SHP77 treated with DMSO at 0.1 percent for 48 hours (cell line): ENCODE measurements at places on chromosomes 6 and 20.

DNA sequence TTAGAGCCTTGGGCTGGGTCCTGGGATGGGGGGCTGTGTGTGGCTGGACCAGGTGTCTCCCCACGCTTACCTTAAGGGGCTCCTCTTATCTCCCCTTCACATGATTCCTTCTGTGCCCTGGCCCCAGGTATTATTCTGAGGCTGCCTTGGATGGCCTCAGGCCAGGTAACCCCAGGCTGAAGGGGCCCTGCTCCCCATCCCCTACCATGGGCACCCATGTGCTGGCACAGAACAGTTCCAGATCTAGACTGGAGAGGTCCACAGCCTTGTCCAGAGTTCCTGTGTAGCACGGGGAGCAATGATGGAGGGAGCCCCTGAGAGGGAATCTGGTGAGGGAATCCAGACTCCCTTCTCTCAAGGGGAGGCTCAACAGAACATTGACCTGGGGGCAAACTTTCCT, 32.1 kb downstream of the MOCS1 start:
- DNase-seq: no peak

- no peak for DNase-seq
Observed at GRCh38 chr20:23260181-23260840, 90.3 kb upstream of the NXT1 start.

DNA sequence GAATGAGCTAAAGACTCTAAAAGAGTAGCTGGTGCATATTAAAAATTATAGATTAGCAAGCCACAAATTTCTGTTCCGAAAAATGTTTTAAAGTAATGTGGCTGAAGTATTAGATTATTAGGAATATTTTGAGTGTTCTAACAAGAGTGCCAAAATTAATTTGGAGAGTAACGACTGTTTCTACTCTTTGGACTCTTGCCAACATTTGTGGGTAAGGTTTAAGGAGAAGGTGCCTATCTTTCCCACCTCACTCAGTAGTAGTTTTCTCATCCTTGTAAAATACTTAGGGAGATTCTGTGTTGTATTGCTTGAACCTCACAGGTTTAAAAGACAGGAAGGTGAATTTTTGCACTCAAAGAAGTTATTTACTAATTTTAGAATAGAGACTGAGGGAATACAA, 5.0 kb downstream of the HSF2 start:
- no peak for DNase-seq

DNA sequence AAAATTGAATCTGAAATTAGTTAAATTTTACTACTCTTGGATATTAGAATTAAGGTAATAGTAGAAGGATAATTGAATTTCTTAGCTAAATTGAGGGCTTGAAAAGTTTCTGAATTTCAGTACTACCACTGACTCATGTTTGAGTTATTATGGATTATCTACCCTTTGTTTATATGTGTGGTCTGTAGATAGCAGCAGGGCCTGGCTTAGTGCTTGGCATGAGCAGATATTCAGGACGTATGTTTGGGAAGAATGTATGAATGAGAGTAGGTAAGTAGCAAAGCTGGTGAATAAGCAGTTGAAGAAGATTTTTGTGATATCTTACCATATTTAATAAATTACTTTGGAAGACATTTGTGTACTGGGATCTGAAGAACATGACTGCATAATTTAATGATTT, 152.7 kb downstream of the MACROD2 start:
- DNase-seq: no peak

GRCh38 chr6:7939864-7940228, 29.3 kb upstream of the TXNDC5 start:
- no peak for DNase-seq

DNA sequence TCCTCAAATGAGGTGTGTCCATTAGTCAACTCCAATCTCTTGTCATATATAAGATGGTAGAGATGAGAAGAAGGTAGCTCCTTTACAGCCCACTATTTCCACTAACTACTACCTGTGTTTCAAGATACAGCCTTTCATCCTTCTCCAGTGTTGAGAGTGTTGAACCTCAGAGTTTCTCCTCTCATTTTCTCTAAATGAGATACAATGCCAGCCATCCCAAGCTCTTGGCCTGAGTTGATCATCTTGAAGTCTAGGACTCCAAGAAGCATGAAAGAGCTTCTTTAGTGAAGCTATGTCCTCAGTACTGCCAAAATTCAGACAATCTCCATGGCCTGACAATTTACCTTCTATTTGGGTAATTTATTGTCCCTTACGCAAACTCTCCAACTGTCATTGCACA, 548 bp upstream of the HLA-DRA start:
- DNase-seq: no peak

DNA sequence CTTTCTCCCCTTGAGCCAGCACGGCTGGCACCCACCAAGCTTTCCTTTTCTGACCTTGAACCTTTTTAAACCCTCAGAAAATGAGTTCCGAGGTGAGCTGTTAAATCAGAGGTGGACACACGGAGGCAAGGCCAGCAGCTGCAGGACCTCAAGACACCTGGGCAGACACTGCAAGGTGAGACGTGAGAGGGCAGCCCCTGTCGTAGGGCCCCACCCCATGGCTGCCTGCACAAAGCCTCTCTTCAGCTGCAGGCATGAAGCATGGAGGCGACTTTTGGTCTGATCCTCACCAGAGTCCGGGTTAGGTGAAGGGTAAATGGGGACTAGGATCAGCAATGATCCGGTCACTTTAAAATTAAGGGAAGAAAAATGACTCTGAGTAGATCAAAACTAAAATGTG, 25.7 kb downstream of the MYT1 start:
- no peak for DNase-seq

- DNase-seq: no peak
Observed at GRCh38 chr20:32251470-32251869, 26.0 kb upstream of the KIF3B start.

DNA sequence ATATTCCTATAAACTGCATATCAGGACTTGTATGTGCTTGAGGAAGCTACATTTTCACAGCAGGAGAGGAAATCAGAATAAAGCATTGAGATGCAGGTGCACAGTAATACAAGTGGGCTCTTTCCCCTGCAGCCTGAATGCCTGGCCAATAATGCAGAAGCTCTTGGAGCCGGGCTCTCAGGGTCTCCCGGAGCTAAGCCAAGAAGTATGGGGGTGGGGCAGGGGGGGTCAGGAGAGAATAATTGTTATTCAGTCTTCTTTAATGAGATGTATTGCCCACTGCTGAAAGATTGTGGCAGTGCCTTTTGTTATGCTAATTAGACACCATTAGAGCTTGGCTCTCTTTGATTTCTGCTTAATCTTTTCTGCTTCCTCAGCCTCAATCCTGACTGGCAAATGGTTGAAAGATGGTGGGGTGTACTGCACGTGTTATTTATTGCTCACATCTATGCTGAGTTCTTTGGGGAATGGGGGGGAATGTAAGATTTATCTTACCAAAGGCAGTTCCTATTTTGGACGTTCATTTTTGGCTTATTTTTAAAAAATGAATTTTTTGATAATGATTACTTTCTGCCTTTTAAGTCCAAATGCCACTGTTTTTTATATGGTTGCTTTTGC, 407.6 kb upstream of the SOX4 start:
- no peak for DNase-seq

- peak; percentile 54 for DNase-seq
Observed at GRCh38 chr6:134029495-134030455, 22.6 kb downstream of the SLC2A12 start.

DNA sequence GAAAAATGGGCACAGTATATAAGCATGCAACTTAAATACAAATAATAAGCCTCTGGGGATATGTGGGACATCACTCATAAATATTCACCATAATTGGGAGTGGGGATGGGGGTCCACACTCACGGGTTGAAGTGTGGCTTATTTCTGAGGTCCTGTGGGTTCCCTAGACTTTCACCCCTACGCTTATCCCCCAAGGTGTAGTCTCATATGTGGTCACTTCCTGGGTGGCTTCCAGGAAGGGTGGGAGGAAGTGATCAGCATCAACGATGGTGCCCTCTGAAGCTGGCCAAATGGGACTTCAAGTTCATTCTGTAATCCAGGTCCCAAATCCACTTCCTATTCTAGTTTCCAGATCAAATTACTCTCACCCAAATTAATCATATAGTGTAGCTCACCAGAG, 59.5 kb downstream of the GNAS start:
- DNase-seq: no peak

DNA sequence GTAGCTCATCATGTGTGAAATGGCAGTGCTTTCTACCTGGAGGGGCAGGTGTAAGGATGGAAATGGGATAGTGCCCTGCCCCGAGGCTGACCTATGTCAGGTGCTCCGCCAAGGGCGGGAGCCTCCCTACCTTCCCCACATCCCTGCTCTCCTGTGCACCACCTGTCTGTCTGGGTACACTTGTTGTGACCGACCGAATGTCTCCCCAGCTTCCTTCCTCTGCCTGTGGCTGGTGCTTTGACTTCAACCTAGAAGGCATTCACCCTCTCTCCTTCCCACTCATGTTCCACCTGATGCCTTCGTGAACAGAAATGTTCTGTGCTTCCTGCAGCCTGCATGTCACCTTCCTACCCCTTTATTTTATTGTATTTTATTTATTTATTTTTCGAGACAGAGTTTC, 114.8 kb downstream of the SCML4 start:
- DNase-seq: no peak

DNA sequence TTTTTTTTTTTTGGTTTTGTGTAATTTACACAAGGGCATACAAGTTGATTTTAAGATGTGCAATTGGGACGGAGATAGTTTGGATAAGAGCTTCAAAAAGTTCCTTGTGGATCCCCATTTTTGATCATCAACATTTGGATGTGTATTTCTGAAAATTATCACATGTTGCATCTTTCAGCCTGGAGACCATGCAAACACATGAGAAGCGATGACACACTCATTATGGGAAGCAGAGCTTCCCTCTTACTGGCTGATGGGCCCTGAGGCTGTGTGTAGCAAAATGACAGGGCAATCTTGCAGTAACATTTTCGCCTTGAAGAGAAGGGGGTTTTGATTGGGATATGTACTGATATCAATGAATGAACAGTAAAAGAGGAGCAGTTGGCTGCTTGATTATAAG, 22.0 kb upstream of the RIPK1 start:
- no peak for DNase-seq

GRCh38 chr20:4666001-4666479, 55.7 kb upstream of the PRND start:
- DNase-seq: no peak

- no peak for DNase-seq
Observed at GRCh38 chr6:112149719-112150263, 62.4 kb downstream of the FAM229B start.

DNA sequence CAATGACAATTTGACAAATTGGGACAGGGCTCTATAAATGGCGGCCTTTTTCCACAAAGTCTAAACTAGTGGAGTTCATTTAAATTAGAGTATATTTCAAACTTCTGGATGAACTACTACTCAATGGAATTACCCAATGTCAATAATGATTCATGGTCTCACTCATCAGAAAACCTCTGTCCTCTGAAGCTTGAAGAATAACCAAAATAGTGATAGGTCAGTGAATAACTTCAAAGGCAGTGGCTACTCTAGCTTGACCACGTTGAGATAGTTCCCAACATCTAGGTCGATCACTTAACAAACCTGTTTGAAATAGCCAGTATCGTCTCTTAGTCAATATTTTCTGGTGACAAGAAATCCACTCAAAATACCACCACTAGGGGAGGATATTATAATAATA, 197.6 kb downstream of the HDGFL1 start:
- DNase-seq: no peak

- DNase-seq: no peak
Observed at GRCh38 chr6:43428112-43428570, 800 bp downstream of the ABCC10 start.

DNA sequence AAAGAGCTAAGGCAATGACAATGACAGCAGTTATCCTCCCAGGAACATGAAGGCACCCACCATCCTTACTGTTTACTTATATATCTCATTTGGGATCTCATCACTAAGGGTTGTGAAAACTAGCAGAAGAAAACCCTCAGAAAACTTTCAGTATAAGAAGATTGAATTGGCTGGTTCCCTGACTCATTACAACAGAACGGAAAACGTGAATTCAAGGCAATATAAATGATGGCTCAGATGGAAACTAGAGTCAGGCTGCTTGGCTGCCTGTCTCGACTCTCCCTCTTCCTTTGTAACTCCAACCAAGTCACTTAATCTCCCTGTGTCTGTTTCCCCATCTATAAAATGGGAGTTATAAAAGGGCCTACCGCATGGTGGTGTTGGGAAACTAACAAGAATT, 387.1 kb upstream of the JARID2 start:
- no peak for DNase-seq

DNA sequence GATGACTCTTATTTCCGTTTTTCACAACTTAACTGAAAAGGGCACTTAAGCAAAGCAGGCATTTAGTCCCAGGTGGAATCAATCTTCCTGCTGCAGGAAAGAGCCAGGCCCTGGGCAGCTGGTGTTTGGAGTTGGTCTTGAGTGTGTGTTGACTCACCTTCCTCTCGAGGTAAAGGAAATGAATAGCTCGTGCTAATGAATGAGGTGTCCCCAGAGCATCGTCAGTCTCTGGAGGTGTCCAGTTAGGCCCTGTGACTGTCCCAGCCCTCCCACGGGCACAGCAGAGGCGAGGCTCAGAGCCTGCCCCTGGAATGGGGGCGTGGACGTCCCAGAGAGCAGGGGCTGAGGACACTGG, 277.7 kb downstream of the NRN1 start:
- DNase-seq: peak; percentile 67

DNA sequence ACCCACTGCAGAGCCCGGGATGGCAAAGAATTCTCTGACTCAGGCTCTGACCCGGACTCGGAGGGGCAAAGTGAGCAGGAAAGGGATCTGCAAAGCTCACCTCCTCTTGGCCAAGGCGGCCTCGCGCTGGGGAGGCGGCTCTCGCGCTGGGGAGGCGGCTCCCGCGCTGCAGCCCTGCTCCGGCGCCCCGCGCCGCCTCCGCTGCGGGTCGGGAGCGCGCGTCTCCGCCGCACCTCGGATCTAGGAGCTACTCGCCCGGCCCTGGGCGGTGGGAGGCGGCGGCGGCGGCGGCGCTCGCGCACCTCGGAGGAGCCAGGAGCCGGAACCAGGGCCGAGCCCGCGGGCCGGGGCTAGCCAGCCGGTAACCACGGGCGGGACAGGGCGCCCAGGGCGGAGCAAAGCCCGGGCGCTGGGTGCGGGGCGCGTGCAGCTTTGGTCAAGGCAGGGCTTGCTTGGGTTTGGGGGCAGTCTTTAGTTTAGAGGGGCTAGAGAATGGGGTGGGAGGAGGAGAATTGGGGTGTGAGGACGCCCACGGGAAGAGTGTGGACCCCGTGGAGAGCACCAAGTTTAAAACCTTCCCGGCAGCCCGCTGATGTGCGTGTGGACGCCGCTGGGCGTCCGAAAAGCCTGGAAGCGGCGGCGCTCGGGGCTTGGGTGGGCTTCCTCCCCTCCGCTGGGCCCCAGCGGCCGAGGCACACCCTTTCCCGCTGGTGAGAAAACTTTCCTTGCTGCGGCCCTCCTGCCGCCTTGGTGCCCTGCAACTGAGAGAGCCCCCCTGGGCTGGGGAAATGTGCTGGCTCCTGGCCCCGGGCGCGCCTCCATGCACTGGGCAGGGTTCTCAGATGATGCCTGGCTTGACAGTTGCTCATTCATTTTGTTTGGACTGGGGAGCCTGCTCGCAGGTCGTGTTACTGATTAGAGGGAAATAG, at the start of gene MRAP2:
Gene MRAP2, plus strand, starts transcription at position 250 of the 929 bp plus-strand sequence. CDS start 21,547 bp downstream, outside the sequence.
- peak; percentile 10 for DNase-seq

DNA sequence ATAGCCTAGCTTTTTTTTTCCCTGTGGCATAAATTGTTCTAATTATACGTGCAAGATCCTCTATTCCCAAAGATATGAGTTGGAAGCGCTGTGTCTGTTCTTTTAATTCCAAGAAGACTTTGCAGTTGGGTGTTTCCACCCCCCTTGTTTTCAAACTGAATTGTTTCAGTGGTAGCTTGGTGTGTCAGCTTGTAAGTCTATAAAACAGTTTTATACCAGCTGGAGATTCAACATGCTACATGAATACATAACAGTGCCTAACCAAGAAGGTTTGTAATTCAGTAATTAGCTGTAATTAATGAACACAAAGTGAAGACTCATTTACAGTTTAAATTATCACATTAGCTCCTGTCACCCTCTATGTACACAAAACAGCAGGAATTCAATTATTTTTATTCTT, 154.0 kb downstream of the ZNF217 start:
- DNase-seq: no peak
